ENCODE measurements at places on chromosomes 6 and 20.

DNA sequence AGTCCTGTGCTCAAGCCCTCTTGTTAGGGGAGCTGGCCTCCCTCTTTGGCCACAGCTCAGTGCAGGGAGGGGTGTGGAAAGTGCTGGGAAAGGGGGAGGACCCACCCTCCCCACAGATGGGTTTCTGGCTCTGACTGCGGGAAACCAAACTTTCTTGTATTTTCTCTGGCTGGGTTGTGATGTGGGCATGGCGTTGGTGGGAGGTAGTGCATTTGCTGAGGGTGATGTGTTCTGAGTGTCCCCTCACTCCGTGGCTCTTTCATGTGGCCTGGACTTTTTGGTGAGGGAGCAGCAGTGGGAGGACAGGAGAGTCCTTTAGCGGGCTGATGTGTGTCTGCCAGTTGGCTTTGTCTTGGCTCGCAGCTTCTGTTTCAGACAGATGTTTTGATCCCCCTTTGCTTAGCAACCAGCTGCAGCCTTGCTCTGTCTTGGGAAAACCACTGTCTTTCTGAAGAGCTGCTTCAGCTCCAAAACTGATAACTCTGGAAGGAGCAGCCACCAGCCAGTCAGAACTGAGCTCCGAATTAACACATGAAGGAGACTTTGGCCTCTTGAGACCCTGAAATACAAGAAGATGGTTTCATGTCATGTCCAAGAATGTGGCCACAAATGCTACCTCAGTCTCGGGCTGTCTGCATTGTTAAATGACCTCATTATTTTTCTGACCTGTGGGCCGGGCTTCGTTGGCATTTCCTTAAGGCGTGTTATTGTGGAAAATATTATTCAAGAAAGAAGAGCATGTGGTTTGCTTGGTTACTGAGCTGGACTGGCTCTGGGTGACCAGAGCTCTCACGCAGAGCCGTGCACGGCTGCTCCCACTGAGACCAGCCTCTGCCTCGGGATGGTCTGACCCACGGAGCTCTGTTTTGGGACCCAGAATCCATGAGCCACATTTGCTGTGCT is 21.5 kb downstream of the SYNJ2 start:
- no peak for DNase-seq

GRCh38 chr6:154882107-154882506 is 113.0 kb upstream of the TIAM2 start:
- DNase-seq = peak; percentile 32

GRCh38 chr6:47265971-47266370 is 43.7 kb downstream of the TNFRSF21 start:
- no peak for DNase-seq

- no peak for DNase-seq
Measured at GRCh38 chr6:134938896-134939295, 11.0 kb downstream of the ALDH8A1 start.

GRCh38 chr6:131952886-131953509 is 1.8 kb upstream of the CCN2 start:
- DNase-seq = no peak

DNA sequence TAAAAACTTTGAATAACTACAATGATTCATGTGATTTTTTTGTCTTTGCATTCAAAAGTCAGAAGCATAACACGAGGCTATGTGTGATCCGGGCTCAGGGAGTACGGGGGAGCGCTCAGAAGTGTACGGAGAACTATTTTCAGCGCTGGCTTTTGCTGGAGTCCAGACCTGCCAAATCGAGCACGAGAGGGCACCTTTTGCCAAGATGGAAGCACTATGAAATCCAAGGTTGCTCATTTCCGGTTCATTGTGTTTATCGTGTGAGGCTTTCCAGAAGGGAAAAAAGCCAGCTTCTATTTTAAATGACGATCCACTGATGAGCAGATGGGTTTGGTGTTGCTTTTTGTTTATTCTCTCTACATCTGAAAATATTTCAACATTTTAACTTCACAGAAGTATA is 11.3 kb downstream of the RAMACL start:
- DNase-seq = no peak

DNA sequence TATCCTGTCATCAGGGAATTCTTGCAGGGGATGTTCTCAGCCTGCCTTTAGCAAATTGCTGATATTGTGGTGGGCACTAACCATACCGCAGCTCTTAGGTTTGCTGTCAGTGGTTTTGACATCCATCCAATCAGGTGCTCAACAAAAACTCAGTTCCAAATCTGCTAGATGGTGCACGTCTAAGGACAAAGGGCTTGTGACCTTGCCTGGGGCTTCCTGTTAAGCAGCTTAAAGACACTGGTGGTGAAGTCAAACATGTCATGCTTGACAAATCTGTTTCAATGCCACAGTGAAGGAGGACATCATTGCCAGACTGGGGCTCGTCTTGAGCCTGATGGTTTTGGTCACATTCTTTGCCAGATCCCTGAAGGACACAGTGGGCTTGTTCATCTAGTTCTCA is 179.8 kb upstream of the NOX3 start:
- DNase-seq = no peak

- DNase-seq = no peak
Measured at GRCh38 chr20:48691523-48691922, 136.3 kb downstream of the PREX1 start.
